Stimulated activated CD8-positive, alpha-beta memory T cell treated with anti-CD3 and anti-CD28 coated beads, Interleukin-12 subunit alpha, Interleukin-12 subunit beta, amount 100 ng/mL, for 1 hour (primary cell): ENCODE measurements at places on chromosomes 16 and 17.

- no peak for DNase-seq
Measured at GRCh38 chr16:4323845-4324488, 8.1 kb downstream of the GLIS2 start.

GRCh38 chr16:54526916-54527315 is 240.3 kb upstream of the IRX3 start:
- no peak for DNase-seq

DNA sequence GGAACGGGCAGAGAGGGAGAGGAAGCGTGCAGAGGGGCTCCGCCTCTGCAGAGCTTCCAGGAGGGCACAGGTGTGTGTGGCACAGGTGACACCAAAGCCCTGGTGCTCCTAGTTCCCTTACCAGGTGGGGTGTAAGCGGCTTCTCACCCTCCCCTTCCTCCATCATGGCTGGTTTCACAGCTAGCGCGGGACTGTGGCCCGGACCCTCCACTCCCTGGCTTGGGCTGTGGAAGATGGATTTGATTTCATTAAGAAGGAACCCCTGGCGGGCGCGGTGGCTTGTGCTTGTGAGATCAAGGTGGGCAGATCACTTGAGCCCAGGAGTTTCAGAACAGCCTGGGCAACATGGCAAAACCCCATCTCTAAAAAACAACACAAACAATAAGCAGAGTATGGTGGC is 241.2 kb upstream of the GSE1 start:
- DNase-seq, result no peak

DNA sequence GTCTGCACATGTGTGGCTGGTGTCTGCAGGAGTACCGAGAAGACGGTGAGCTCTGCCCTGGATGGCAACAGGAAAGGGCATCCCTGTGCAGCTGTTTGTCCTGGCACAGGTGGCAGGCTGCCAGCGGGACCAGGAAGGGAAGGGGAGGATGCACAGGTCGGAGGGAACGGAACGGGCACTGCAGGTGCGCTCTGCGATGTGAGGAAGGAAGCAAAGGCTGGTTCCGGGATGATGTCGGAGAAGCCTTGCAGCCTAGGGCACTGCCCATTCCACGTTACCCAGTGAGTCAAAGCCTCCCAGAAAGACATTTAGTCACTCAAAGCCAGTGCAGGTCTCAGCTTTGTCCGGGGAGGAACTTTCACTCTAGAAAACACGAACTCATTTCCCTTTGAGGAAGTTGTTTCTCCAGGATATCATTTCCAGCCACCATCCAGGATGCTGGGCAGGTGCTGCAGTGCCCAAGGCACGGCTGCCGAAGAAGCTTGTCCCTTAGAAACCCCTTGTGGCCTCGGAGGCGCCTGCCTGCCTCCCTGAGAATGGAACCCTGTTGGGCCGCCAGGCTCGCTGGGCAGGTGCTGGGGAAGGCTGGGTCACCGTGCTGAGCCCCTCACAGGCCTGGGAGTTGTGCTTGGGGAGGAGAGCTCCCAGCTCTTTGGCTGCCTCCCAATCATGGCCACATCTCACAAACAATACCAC is 4.5 kb upstream of the TMEM235 start:
- DNase-seq, result no peak

- no peak for DNase-seq
Measured at GRCh38 chr16:84294117-84294516, 561 bp upstream of the WFDC1 start.

- no peak for DNase-seq
Measured at GRCh38 chr16:85417156-85417860, 195.8 kb upstream of the GSE1 start.

DNA sequence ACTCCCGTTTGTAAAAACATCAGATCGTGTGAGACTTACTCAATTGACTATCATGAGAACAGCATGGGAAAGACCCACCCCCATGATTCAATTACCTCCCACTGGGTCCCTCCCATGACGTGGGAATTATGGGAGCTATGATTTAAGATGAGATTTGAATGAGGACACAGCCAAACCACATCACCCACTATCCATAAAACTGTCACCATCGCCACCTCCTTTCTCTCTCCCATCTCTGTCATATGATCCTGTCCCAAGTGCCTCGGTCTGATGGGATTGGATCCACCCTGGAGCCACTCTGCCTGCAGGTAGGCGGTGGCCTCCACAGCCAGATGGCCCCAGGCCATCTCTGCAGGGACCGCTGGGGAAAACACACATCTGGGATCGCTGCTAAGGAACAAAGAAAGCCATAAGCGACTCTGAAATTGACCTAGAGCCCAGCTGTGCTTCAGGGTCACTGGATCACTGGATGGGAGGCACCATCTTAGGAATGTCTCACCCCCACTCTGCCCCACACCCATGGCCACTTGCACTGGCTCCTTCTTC is 61.2 kb downstream of the TMEM186 start:
- DNase-seq, result no peak

GRCh38 chr17:67121316-67121891 is 77.0 kb downstream of the CACNG1 start:
- DNase-seq, result no peak

- DNase-seq, result no peak
Measured at GRCh38 chr17:60851181-60851580, 173.5 kb downstream of the BCAS3 start.

GRCh38 chr16:30533748-30534367 is 800 bp downstream of the ZNF747 start:
- no peak for DNase-seq
